ENCODE measurements at places on chromosomes 1 and 21. TPM values are rescaled to one million over a fixed set of nuclear protein-coding genes. Genes with fewer than 3 reads are reported as not detected.

The IFNLR1 gene
- not detected for total RNA-seq

The LHX8 gene
- not detected for total RNA-seq

The CLCA2 gene
- total RNA-seq = 0.72 TPM

The RGSL1 gene
- not detected for total RNA-seq

The BGLAP gene
- 0.50 TPM for total RNA-seq

The GPR157 gene
- 4.3 TPM for total RNA-seq

The TFF3 gene
- not detected for total RNA-seq

The MIXL1 gene
- total RNA-seq = not detected

The FAM72C gene
- total RNA-seq = 0.46 TPM

The CXADR gene
- 0.91 TPM for total RNA-seq

The SLAMF7 gene
- total RNA-seq = not detected

The TMPRSS2 gene
- total RNA-seq = not detected

The SPRR2E gene
- not detected for total RNA-seq

The COL24A1 gene
- total RNA-seq = 0.46 TPM

The AKT3 gene
- total RNA-seq = 66.3 TPM

The LRRC71 gene
- total RNA-seq = not detected

The DNAH14 gene
- total RNA-seq = 8.2 TPM

The KCNK2 gene
- 16.3 TPM for total RNA-seq

The LIN28A gene
- not detected for total RNA-seq

The COL9A2 gene
- 1.5 TPM for total RNA-seq

The MYOM3 gene
- 0.13 TPM for total RNA-seq

The SEMA4A gene
- total RNA-seq = 1.6 TPM

The TDRKH gene
- 2.3 TPM for total RNA-seq

The TMEM240 gene
- total RNA-seq = 4.0 TPM

The SYCP1 gene
- not detected for total RNA-seq

The PADI1 gene
- total RNA-seq = 0.07 TPM

The BNIPL gene
- total RNA-seq = 0.26 TPM

The SPATA21 gene
- not detected for total RNA-seq

The CTSK gene
- total RNA-seq = 58.8 TPM

The OR2L3 gene
- total RNA-seq = not detected

The DIPK1A gene
- 24.6 TPM for total RNA-seq

The KANK4 gene
- total RNA-seq = 0.07 TPM

The OR2M3 gene
- total RNA-seq = not detected

The OPRD1 gene
- under 0.01 TPM for total RNA-seq

The GJB4 gene
- total RNA-seq = not detected

The HPDL gene
- total RNA-seq = 0.86 TPM

The NRIP1 gene
- 22.0 TPM for total RNA-seq

The CELA3B gene
- not detected for total RNA-seq

The IKBKE gene
- 9.6 TPM for total RNA-seq

The DFFA gene
- total RNA-seq = 49.1 TPM

The DYNLT5 gene
- total RNA-seq = 0.65 TPM

The CD48 gene
- not detected for total RNA-seq

The FAM43B gene
- total RNA-seq = 0.13 TPM

The NUCKS1 gene
- total RNA-seq = 92.4 TPM

The OLFML2B gene
- total RNA-seq = 19.4 TPM

The PDZK1 gene
- total RNA-seq = 0.33 TPM

The PRMT6 gene
- 14.4 TPM for total RNA-seq

The PDE9A gene
- 1.2 TPM for total RNA-seq

The LMX1A gene
- total RNA-seq = not detected

The SHISA4 gene
- 27.0 TPM for total RNA-seq

The SLC1A7 gene
- 0.52 TPM for total RNA-seq

The RHCE gene
- 1.0 TPM for total RNA-seq

The ERVH48-1 gene
- not detected for total RNA-seq

The OR2T3 gene
- total RNA-seq = not detected

The MXRA8 gene
- 264 TPM for total RNA-seq

The ANKRD34A gene
- total RNA-seq = 0.98 TPM

The SPRR2G gene
- not detected for total RNA-seq

Measured in smooth muscle cell of the pulmonary artery (primary cell).